ENCODE measurements at places on chromosomes 12 and 14.

- DNase-seq, result no peak
Measured at GRCh38 chr14:64707661-64708060, 3.4 kb downstream of the PLEKHG3 start.

GRCh38 chr12:57401165-57401564, 29.7 kb downstream of the R3HDM2 start:
- DNase-seq, result no peak

- DNase-seq, result no peak
Measured at GRCh38 chr12:497501-498160, 37.9 kb downstream of the B4GALNT3 start.

DNA sequence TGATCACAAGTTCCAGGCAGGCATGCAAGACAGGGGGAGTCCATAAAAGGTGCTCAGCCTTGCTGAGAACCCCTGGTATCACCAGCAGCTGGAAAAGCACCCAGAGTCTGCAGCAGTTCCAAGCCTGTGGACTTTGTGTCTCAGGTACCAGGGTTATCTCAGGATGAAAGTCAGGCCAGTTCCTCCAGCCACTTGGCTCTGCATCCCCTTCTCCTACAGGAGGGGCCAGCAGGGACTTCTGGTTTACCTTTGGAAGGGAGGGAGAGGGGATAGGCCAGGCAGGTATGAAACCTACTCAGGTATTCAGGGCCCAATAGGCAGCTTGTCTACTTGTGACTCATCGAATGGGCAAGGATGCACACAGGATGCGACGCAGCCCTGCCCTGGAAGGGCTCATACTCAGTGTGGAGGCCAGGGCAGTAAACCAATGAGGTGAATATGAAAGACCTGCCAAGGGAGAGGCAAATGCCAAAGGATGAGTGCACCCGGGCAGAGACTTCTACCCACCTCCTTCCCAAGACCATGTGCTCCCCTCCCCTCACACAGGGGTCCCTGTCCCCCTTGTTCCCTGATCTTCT, 148.2 kb downstream of the SLC38A6 start:
- no peak for DNase-seq

GRCh38 chr12:80952443-80952842, 14.7 kb upstream of the LIN7A start:
- DNase-seq, result no peak

GRCh38 chr14:103931422-103931821, 3.2 kb downstream of the TDRD9 start:
- no peak for DNase-seq

DNA sequence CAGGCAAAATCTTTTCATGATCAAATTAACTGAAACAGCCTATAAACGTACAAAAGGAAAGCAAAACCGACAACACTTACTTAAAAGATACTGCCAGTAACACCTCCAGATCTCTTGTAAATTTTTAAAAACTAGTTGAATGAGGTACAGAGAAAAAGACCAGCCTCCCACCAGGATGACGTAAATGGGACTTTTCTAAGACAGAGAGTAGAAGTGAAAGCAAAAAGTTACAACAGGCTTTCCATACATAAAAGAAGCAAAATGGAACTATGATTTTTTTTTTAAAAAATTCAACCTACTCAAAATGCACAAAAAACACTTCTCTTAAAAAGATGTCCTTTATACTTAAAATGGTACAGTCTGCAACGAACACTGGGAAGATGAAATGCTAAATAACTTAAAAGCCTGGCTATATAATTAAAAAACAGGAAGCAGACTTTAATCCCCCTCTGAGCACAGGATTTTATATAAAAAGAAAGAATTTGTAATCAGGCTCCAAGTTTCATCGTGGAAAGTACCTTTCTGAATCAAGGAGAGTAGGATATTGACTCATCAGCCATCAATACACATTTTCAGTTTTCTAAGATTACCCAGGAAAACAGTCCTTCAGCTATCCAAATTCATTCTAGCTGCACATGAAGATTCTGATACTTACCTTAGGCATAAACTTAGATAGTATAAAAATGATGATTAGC, 14.2 kb upstream of the MYO1A start:
- no peak for DNase-seq

- no peak for DNase-seq
Measured at GRCh38 chr14:28746247-28746646, 20.3 kb upstream of the FOXG1 start.

DNA sequence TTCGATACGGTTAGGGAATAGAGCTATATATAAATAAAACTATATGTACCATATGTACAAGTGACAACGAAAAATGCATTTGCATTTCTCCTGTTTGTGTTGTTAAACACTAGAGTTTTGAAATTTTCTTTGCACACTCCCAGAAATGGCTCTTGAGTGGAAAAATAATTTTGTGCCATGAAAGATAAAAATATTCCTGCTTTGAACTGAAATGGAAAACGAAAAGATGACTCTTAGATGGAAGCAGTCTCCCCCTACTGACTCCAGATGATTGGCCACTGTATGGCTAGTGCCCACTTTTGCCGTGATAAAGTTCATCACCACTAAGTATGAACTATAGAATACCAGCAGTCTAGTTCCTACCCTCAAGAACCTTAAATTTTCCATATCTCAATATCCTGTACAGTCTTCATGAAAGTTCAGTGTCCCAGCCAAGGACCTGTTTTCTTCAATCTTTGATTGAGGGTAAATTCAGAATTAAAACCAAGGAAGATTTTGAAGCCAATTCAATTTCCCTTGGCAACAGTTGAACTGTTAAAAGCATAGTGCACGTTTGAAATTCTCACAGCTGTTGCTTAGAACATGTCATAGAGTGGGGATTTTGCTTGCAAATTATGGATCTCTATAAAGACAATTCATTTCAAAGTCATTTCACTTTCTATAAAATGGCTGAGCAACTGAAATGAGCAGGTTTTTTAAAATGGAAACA, 1.6 kb upstream of the PPP2R5E start:
- DNase-seq, result no peak

DNA sequence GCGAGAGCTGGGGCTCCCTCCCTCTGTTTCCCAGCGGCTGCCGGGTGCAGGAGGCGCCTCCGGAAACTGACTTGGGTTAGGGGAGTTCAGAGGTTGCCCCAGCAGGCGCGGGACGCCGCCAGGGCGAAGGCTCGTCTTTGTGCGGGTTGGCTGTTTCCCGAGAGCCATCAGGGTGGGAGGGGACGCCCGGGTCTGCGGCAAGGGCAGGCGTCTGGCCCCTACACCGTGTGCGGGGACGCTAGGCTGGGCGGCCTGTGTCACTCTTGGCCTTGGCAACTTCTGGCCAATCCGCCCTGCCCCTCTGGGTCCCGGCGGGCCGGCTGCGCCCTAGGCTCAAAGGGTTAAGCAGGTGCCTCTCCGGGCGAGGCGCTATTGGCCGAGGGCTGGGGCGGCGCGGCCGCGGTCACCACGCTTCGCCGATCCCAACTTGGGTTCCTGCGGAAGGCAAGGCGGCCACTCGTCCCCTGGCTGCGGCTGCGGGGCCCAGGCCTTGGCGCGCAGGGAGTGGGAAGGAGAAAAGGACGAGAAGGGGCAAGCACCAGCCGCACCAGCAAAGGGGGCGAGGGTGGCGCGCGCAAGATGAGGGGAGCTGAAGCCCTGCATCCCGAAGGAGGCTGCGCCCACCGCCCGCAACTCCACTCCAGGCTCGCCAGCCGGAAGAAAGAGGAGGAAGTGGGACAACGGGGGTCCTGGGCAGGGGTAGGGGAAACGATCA, 5.6 kb upstream of the NPAS3 start:
- DNase-seq, result no peak

DNA sequence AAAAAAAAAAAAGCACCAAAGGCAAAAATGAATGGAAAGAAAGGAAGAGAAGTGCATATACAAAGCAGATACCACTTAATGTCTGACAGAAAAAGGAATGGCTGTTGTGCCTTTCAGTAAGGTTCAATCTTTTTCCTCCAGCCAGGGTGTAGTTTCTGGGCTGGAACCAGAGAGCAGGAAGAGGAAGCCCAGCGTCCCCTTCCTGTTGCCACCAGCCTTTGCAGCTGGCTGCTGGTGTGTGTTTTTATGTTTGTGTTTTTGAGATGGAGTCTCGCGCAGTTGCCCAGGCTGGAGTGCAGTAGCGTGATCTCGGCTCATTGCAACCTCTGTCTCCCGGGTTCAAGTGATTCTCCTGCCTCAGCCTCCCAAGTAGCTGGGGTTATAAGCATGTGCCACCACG, 64.6 kb upstream of the LTA4H start:
- DNase-seq, result no peak

DNA sequence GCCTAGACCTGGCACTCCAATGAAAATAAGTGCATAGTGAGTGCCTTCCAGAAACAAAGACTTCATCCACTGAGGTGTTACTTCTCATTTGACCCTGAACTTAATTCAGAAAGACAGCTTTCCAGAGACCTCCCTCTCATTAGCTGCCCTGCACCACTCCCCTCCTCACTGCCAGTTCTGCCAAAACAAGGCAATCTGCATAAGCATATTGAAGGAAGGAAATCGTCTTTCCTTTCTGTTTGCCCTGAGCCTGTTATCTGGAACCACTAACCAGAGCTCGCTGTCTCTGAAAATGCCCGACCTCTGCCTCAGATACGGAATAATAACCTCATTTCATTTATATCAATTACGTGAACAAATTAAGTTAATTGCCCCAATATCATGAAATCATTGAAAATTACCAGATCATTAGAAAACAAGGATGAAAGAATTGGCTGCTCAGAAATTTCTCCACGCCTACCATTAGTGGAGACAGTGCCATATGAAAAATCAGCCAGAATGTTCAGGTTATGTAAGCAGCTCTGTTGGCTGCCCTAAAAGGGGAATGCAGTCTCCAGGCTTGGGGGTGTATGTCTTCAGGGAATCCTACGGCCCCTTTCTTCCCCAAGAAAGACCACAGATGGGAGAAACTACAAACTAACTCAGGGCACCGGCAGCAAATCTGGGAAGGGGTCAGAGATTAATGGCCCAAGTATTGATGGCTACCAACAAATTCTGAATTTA, 149.9 kb upstream of the FKBP4 start:
- DNase-seq, result no peak

- DNase-seq, result no peak
Measured at GRCh38 chr12:31929027-31929526, 30.1 kb upstream of the RESF1 start.

- DNase-seq, result no peak
Measured at GRCh38 chr14:68113343-68113930, 293.9 kb downstream of the RAD51B start.

DNA sequence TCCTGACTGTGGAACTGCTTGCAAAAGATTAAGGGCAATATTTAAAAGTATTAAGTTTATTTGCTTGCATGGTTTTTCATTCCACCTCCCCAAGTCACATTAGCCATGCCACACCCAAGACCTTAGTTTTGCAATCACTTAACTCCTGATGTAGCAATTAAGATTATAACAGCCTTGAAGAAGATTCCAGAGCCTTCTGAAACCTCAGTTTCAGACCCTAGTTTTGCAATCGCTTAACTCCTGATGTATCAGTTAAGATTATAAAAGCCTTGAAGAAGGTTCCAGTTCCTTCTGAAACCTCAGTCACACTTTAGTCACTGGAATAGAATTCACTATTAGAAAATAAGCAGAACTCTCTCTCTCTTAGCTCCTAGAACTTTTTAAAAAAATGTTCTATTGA, 42.7 kb upstream of the DCN start:
- no peak for DNase-seq

DNA sequence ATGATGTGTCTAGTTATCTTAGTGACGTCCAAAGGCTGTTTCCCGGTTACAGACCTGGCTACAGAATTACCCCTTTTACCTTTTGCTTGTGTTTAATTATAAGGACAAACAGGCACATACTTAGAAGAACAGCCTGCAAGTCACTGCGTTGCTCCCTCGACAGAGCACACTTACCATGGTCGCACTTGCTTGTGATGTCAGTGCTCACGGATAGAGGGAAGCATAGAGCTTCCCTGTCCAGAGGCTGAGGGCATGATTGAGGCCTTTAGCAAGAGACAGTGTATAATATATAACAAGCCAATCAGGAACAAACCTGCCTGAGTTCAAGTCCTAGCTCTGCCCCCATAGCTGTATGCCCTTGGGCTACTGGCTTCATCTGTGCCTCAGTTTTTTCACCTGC, 73.2 kb upstream of the SCN8A start:
- no peak for DNase-seq

DNA sequence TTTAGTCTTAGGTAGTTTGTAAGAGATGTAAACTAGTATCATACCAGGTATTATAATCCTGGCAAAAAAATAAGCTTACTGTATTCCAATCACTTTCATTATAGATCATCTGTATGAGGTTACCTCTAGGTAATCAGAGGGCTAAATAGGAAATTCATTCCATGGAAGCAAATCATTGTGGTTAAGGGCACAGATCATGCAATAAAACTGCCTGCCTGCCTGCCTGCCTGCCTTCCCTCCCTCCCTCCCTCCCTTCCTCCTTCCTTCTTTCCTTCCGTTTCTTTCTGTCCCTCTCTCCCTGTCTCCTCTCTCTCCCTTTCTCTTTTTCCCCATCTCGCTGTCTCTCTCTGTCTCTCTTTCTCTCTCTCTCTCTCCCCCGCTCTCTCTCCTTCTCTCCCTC, 3.2 kb upstream of the CLEC9A start:
- no peak for DNase-seq

- no peak for DNase-seq
Measured at GRCh38 chr12:109630815-109631214, 57.2 kb downstream of the MVK start.

DNA sequence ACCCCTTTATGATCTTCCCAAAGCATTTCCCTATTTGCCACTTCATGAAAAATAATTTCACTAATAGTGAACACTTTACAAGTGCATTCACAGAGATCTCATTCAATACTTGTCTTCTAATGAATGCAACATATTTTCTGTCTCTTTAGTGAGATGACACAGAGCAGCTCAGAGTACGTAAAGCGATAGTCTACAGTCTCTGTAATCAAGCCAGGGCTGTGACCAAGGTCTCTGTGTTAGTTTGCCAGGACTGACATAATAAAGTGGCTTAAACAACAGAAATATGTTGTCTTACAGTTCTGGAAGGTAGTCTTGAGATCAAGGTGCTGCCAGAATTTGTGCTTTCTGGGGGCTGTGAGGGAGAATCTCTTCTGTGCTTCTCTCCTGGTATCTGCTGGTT, 33.1 kb upstream of the FRS2 start:
- DNase-seq, result no peak

DNA sequence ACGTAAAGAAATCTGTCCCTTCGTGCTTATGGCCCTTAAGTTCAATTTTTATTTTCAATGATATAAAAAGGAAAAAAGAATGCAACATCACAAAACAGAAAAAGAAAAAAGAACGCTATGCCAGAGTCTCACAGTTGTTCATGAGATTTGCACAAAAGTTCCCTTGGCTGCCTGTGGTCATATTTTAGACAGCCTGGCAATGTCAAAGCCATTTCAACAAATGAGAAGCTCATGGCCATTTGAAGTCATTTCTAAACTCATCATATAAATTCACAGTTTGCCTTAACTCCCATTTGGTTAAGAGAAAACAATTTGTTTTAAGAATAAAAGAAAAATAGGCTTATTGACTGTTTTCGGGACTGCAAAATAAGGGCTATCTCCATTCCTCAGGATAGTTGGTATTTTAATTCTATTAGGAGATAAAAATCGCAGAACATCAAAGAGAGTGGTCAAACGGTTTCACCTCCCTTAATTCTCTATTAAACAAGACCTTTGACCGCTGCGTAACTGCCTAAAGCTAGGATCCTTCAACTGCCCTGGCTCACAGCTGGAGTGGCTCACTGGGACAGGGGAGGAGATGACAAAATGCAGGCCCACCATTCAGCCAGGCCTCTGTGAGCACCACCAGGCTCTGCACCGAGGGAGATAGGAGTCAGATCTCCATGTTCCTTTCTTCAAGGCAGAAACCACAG, 119.2 kb upstream of the DAAM1 start:
- DNase-seq, result no peak

GRCh38 chr12:66398931-66399910, 96.9 kb downstream of the HELB start:
- no peak for DNase-seq

GRCh38 chr12:574475-575128, 88.6 kb downstream of the NINJ2 start:
- DNase-seq, result no peak
